Parietal lobe (tissue), 2 donors: ENCODE measurements at places on chromosomes 11 and 22. TPM values are rescaled to one million over a fixed set of nuclear protein-coding genes. Genes with fewer than 3 reads are reported as not detected.

The UBQLNL gene
- total RNA-seq: 1.9 TPM

The C11orf86 gene
- not detected for total RNA-seq

The CALCA gene
- not detected for total RNA-seq

The SLC22A8 gene
- not detected for total RNA-seq

The PRMT3 gene
- total RNA-seq: 25.7 TPM

The MADD gene
- total RNA-seq: 104 TPM

The DNAJB7 gene
- total RNA-seq: not detected

The BARX2 gene
- total RNA-seq: not detected

The TNNT3 gene
- not detected for total RNA-seq

The MUS81 gene
- total RNA-seq: 70.4 TPM

The OR51I1 gene
- 2.5 TPM for total RNA-seq
